ENCODE measurements at places on chromosomes 5 and 9.

- DNase-seq = no peak
Measured at GRCh38 chr5:15513431-15513830, 13.5 kb downstream of the FBXL7 start.

- DNase-seq = no peak
Measured at GRCh38 chr9:114697951-114698351, 16.0 kb upstream of the TEX48 start.

DNA sequence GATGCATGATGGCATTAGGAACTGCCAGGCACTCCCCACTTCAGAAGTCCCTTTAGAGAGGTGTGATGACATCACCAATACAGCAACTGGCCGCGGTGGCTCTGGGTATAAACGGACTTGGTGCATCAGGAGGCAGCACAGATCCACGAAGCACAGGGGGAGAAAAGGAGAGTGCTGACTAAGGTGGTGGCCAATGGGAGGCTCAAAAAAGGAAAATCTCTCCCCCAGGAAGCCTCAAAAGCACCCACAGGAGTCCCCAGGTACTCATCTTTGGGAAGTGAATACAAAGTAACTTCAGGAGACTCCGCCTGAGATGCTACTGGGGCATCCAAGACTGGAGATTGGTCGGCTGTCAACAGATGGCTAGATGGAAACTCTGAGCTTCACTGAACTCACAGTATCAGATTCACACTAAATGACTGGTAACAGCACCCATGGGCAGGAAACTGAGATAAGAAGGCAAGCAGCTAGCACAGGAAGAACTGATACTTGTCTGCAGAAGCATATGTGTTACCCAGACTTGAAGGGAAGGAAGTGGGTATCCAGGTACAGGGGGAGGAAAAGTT is 7.6 kb downstream of the TTC39B start:
- DNase-seq = no peak

GRCh38 chr5:147481874-147482705 is 27.8 kb downstream of the DPYSL3 start:
- DNase-seq = no peak

- no peak for DNase-seq
Measured at GRCh38 chr5:174371600-174372094, 326.1 kb downstream of the NSG2 start.

- peak; percentile 31 for DNase-seq
Measured at GRCh38 chr5:151126199-151126645, 31.4 kb downstream of the ANXA6 start.

DNA sequence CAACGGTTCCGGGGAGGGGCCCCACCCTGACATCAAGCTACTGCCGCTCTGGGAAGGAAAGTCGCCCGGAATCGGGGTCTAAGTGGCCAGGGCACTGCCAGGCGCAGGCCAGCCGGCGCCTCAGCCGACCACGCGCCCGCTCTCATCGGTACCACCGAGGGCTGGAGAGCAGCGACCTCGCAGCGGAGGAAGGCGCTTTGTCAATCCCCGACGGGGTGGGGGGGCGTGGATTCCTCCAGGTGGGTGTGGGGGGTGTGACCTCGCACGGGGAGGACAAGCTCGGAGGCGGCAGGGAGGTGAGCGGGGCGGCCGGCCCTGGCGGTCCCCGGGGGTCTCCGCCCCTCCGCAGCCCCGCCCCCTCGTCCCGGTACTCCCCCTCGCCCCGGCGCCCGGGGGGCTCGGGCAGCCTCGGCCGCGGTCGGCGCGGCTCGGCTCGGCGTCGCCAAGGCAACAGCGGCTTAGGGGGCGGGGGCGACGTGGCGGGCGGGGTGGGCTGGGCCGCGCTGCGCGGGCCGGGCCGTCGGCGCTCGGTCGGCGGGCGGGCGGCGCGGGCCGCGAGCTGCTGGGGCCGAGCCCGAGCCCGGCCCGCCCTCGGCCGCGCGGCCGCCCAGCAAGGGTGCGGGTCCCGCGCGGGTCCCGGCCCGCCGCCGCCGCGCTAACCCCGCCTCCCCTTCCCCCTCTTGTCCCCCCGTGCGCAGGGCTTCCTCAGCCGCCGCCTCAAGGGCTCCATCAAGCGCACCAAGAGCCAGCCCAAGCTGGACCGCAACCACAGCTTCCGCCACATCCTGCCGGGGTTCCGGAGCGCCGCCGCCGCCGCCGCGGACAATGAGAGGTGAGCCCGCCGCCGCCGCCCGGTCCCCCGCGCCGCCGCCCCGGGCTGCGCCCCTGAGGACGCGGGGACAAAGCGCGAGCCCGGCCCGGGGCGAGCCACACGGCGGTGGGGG is 47.5 kb downstream of the DAB2IP start:
- DNase-seq = peak; percentile 18

- no peak for DNase-seq
Measured at GRCh38 chr9:109903515-109904138, 123.6 kb downstream of the PALM2AKAP2 start.

DNA sequence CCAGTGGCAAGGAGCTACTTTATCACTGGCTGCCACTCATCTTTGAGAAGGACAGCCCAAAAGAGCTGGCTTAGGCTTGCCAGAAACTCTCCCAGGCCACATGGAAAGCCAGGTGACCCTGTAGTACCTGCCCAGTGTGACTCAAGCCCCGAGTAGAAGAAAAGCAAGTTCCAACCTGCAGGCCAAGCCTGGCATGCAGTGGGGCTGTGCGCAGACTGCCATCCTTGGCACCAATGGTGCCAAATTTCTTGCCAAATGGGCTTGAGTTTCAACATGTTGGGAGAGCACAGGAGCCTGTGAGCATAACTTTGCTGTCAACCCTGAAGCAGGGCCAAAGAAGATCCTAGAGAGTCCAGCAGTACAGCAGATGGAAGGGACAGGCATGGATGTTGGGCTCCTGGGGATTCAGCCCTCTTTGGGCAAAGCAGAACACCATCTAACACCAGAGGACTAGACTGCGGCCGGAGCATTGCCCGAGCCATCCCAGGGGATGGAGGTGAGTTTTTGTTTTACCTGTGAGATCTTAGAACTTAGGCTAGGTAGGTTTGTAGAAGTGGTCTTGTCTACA is 27.3 kb upstream of the SHB start:
- no peak for DNase-seq

All from stimulated activated CD8-positive, alpha-beta memory T cell treated with anti-CD3 and anti-CD28 coated beads, Interleukin-15, amount 100 ng/mL, for 24 hours (primary cell).